Karpas-422 (cell line): ENCODE measurements at places on chromosomes 13 and 19. TPM values are rescaled to one million over a fixed set of nuclear protein-coding genes. Genes with fewer than 3 reads are reported as not detected.

ATCAY gene
- not detected in 2 replicates for total RNA-seq

TMEM221 gene
- total RNA-seq: not detected in 2 replicates

ZNF578 gene
- total RNA-seq: 0.04 TPM in 1 of 2 replicates, not detected in the other

ZNF728 gene
- total RNA-seq: not detected in 2 replicates

LILRB1 gene
- total RNA-seq: 0.07 and 5.2 TPM in 2 replicates

REEP6 gene
- total RNA-seq: 1.3 and 1.5 TPM in 2 replicates

ZNF583 gene
- 4.9 and 6.7 TPM in 2 replicates for total RNA-seq

PGLYRP2 gene
- total RNA-seq: not detected in 2 replicates

SERP2 gene
- not detected in 2 replicates for total RNA-seq

ATP4B gene
- total RNA-seq: not detected in 2 replicates

LCP1 gene
- 352 and 415 TPM in 2 replicates for total RNA-seq

PMIS2 gene
- not detected in 2 replicates for total RNA-seq

SCGB2B2 gene
- total RNA-seq: not detected in 2 replicates

ANGPTL8 gene
- total RNA-seq: not detected in 2 replicates

SGCG gene
- not detected in 2 replicates for total RNA-seq

SLC7A10 gene
- total RNA-seq: not detected in 2 replicates

CGB2 gene
- total RNA-seq: not detected in 2 replicates

FUZ gene
- total RNA-seq: 15.8 and 38.3 TPM in 2 replicates
